ENCODE measurements at places on chromosomes 6 and 20.

DNA sequence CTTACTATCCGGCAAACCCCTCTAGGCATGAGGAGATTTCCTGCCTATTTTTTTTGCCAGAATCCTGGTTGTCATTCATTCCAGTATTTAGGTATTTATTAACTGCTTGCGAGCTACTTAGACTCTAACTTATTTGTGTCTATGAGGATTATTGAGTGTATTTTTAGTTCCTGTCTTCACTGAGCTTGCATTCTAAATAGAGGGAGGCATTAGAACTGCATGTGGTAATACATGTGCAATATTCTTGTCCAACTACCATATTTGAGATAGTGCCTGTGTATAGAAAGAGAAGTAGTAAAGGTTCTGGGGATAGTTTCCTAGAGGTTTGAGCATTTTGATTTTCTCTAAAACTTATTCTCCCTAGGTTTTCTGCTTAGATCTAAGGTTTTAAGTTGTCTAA lies 308.9 kb downstream of the EYA4 start:
- no peak for DNase-seq

DNA sequence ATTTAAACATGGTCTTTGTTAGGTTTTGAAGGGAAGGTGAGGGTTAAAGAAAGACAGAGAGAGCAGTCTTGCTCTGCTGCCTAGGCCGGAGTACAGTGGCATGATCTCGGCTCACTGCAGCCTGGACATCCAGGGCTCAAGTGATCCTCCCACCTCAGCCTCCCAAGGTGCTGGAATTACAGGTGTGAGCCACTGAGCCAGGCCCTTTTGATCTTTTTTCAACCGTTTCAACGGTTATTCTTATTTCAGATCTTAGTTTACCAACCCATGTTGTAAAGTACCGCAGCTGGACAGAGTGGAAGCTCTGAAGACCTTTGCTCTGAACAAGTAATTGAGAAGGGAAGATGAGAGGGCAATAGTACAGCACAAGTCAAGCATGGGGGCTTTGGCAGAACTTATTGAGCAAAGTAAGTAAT lies 1.2 kb upstream of the SRPK1 start:
- no peak for DNase-seq

DNA sequence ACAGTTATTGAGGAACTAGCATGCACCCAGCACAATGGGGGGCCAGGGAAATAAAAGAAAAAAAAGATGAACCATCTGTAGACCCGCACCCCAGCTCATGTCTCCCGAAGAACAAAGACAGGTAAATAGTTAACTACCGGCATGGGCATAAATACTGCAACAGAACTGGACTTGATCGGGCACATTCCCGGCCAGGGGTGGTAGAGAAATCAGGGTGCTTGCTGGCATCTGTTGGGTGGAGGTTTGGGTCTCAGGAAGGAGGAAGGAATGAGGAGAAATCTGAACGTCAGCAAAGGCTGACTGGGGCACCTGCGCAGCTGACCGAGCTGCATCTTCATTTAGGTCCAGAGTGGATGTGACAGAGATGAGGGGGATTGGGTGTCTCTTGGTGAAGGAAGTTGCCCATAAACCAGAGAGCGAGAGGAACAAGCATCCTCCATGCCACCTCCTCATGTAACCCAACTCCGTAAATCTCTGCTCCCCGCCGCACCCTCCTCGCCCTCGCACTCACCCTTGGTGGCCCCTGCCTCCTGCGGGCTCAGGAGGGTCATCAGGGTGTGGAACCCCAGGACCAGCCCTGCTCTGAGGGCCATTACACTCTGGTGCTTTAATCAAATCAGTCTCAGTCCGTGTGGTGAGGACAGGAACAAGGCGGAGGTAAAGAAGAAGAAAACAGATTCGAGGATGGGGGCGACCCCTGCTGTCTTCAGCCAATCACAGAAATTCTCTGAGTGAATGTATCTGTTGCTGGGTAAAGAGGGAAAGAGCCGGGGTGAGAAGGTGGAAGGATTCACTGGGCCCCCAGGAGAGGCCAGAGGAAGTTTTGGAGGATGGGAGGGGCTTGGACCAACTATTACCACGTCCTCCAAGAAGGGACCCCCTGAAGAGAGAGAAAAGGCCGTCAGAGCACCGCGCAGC lies at the start of gene HLA-DOA:
Gene HLA-DOA, minus strand, starts transcription at position 648 of the 918 bp plus-strand sequence.
- no peak for DNase-seq

DNA sequence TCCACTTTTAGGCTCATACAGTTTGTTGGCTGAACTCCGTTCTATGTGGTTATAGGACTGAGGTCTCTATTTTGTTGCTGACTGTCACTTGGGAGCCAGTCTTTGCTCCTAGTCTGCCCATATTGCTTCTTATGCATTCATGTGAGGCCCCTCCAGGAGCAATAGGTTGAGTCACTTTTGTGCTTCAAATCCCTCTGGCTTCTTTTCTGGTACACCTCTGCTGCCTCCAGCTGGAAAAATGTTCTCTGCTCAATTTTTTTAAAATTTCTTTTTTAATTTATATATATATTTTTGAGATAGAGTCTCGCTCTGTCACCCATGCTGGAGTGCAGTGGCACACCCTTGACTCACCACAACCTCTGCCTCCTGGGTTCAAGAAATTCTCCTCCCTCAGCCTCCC lies 42.7 kb upstream of the NOX3 start:
- DNase-seq = no peak

GRCh38 chr6:109143191-109143590 lies 47.9 kb downstream of the CEP57L1 start:
- no peak for DNase-seq

- no peak for DNase-seq
Observed at GRCh38 chr6:101458336-101458735, 64.8 kb downstream of the GRIK2 start.

DNA sequence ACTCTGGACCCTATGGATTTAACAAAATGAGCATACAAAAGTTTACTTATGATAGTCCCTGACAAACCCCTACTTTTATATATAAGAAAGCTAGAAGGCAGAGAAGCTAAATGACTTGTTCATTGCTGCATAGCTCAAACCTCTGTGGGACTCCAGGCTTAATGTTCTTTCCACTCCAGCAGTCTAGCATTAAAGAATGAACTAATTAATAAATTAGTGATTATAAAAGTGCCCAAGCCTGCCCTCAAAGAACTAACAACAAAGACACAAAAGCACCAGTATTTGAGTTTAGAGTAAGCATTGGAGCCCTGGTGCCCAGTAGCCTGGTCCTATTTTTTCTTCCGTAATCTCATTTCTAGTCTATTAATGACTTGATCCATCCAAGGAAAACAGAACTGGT lies 59.9 kb downstream of the LAMA4 start:
- no peak for DNase-seq

DNA sequence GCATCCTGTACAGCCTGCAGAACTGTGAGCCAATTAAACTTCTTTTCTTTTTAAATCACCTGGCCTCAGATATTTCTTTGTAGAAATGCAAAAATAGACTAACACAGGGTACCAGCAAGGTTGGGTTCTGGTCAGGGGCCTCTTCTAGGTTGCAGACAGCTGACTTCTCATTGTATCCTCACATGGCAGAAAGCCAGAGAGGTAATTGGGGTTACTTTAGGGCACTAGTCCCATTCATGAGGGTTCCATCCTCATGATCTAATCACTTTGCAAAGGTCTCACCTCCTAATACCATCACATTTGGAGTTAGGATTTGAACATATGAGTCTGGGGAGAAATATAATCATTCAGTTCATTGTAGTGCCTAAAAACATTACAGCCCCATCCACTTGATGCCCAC lies 101.5 kb downstream of the LCA5 start:
- no peak for DNase-seq

DNA sequence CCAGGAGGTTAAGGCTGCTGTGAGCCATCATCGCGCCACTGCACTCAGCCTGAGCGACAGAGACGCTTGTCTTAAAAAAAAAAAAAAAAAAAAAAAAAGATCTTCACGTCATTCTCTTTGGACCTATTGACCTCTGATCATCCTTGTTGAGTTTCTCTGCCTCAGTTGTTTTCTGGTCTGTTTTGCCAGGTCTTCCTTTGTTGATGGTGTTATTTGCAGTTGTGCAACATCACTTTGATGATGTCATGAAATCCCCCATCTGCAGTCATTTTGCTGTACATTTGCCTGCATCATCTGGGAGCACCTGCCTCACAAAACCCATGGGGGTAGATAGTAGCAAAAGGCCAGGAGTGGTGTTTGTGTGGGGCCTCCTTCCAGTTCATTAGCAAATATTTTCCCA lies 39.2 kb upstream of the CHMP4B start:
- DNase-seq = no peak

- DNase-seq = no peak
Observed at GRCh38 chr6:126439040-126439439, 99.1 kb downstream of the CENPW start.

DNA sequence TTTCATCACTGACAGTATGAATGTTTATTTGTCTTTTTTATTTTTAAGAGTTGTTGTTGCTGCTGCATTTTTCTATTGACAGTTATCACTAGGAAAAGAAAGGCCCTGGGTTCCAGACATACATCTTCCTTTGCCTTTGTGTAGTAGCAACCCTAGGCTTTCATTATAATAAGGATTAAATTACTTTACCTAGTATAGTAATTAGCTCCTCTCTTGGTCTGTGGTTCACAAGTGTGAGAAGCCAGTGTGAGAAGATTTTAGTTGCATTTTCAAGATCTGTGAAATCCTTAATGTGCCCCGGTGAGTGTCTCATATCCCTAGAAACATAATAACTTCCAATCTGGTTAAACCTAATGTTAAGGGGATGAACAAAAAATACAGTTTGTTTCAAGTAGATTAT lies 799.3 kb upstream of the MAP3K7 start:
- no peak for DNase-seq

- no peak for DNase-seq
Observed at GRCh38 chr20:36155629-36155971, 1.1 kb downstream of the EPB41L1 start.
